Inflammatory macrophage (primary cell): ENCODE measurements at places on chromosomes 1 and 21.

DNA sequence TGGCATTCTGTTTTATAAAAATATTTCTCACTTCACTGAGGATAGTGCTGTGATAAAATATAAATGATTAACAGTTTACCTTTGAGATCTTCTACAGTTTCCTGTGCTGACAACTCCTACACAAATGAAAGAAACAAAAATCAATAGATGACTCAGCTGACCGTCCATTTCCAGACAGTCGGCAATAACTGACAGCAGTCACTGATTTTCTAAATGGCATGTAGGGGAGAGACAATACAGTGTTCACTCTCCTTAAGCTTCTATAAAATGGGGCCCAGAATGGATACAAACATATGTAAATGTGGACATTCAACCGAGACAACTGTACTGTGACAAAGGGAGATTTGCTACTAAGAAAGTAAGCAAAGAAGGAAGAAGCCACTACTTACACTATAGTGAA, 34.3 kb downstream of the PCNX2 start:
- no peak for DNase-seq

GRCh38 chr1:187629075-187629474, 800.3 kb downstream of the PLA2G4A start:
- no peak for DNase-seq

DNA sequence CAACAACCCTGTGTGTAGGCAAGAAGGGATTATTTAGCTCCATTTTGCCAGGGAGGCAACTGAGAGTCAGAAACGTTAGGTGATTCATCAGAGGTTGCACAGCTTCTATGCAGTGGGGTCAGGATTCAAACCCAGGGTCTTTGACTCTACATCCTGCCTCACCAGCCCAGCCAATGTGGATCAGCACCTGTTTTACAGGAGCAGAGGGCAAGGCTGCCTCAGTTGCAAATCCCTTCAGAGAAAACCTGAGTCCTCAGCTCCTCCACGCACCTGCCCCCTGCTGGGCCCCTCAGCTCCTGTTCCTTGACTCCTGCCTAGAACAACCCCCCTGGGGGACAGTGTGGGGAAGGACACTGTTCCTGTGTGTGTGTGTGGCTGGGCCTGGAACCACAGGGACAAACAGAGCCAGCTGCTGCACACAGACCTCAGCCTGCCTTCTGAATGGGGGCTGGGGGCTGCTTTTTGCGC, 61.6 kb downstream of the LRRN2 start:
- no peak for DNase-seq

DNA sequence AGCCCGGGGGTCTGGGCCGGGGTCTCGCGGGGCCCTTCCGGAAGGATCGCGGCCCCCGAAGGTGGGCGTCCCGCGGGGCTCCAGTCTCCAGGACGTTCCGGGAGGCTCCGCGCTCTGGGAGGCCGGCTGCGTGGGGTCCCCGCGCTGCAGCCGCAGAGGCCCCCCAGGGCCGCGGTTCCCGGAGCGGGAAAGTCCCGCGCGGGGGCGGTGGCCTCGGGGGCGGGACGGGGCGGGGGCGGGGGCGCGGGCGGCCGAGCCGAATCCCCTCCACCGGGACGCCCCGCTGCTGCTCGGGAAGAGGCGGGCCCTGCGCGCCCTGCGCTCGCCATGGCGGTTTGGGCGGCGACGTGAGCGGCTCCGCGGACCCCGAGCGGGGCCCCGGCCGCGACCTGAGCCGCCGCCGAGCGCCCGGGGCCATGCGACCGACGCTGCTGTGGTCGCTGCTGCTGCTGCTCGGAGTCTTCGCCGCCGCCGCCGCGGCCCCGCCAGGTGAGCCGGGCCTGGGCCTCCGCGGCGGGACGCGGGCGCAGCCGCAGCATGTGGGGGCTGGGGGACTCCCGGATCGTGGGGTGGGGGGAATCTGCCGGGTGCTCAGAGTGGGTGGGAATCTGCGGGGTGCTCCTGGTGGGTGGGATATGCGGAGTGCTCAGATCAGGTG, at the start of gene IFNGR2:
IFNGR2 (plus strand) TSS at position 286 of the 658 bp plus-strand sequence; CDS start at position 417, 131 bp downstream.
- DNase-seq: peak; percentile 61

DNA sequence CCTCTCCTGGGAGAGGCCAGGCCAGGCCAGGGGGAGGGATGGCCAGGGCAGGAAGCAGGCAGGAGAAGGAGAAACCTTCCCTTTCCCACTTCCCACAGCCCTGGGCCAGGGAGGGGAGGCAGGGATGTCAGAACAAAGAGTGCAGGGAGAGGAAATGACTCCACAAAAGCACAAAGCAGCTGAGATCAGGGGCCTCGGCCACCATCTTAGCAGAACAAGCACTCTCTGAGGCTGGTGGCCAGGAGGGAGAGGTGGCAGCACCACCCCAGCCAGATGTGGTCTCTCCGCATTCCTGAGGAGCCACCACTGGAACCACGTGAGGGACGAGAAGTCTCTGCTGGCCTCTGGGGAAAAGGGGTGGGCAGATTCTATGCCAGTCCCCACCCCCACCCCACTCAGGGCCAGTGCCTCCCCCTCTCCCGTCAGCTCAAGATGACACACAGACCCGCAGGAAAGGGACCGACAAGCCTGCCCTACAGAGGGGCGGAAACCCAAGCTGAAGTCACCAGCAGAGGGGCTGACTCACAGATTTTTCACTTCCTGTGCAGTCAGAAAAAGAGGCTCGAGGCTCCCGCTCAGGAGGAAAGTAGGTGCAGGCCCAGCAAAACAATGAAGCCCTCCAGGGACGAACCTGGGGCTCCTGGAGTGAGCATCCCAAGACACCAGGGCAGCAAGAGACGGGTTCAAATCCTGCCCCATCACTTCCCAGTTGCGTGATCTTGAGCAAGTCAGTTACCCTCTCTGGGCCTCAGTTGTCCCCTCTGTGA, 24.1 kb upstream of the ALDH4A1 start:
- DNase-seq: peak; percentile 93

DNA sequence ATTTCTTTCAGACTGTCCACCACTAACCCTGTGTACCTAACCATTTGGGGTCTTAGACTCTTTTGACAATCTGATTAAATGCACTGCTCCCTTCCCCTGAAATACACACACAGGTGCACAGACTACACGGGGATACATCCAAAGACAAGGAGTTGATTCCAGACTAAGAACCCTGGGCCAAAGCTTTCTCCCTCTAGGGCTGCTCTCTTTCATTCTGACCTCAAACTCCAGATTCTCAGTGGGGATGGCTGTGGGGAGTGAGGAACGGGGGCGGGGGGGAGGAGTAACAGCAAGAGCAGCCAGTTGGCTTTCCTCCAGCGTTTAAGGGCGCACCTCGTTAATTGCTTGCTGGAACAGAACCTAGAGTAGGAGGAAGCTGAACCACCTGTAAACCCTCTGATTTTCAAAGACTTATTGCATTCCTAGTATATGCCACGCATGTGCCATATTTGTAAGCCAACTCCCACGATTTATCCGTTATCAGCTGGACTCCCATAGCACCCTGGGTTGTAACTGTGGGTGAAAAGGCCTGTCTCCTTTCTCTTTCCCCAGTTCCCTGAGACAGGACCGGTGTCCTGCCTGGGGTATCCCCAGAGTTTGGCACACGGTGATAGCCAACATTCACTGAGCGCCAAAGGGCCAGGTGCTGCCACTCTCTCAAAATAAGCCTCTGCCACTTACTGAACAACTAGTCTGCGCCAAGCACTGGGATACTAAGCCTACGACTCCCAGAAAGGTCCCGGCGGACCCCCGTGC, 920 bp downstream of the MTHFR start:
- DNase-seq: peak; percentile 17

- DNase-seq: no peak
Observed at GRCh38 chr1:210377731-210378333, 49.1 kb downstream of the HHAT start.

- peak; percentile 43 for DNase-seq
Observed at GRCh38 chr1:202216691-202217090, 23.1 kb downstream of the LGR6 start.

DNA sequence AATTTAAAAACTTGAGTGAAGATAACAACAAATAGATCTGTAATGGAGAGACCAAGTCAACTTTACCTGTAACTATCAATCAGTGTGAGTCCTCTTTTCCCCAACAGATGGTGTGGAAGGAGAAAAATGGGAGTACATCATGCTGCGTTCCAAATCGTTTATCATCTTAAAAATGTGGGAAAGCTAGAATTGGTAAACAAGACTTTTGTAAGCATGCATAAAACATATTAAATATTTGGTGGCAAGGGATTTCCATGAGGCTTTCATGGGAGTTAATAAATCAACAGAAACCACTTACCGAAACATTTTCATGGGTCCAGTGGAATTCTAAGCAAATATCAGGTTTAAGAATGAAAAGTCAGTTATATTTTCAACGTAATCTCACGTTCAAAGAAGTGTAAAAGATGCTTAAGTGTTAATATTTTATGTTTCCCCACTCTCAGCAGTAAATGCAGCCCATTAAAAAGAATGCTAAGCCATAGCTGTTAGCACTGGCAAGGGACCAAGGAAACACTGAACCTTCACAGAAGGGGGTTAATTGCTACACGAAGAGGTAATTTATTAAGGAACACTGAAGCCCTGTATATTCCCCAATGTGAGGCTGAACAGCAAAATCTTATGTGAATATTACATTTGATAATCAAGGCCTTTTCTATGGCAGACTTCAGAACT, 117.0 kb downstream of the ZC3H11B start:
- no peak for DNase-seq

DNA sequence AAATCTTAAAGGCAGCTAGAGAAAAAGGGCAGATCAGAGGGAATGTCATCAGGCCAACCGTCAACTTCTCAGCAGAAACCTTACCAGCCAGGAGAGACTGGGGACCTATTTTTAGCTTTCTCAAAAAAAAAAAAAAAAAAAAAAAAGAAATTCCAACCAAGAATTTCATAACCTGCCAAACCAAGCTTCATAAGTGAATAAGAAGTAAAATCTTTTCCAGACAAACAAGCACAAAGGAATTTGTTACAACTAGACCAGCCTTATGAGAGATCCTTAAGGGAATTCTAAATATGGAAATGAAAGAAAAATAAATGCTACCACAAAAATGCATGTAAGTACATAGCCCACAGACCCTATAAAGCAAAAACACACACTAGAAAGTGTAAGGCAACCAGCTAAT, 267.7 kb downstream of the AKT3 start:
- DNase-seq: no peak

DNA sequence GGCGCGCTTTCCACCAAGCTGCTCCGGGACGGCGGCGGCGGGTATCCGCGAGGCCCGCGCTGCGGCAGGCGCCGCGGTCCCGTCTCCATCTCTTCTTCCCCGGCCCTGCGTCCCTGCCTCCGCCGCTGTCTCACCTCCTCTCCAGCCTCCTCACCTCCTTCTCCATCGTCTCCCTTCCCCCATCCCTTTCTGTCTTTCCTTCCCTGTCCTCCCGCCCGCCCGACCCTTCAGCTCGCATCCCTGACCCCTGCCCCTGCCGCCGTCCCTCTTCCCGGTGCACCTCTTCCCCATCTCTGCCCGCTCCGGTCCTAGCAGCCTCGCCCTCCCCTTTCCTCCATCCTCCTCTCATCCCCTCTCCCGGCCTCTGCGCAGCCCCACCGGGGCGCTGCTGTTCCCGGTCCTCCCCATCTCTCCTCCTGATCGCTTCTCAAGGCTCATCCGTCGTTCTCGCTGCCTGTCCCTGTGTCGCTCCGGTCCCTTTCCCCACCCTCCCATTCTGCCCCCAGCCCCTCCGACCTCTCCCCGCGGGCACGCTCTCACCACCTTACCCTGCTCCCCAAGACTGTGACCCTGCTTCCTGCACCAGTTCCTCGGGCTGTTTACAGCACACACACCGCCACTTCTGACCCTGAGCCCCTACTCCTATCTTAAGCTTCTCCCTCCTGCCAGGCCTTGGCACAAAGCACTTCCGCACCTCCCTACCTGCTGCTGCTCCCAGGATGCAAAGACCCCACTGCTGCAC, 760 bp upstream of the NPHP4 start:
- no peak for DNase-seq

- no peak for DNase-seq
Observed at GRCh38 chr1:87963556-87963955, 634.9 kb downstream of the LMO4 start.

- DNase-seq: no peak
Observed at GRCh38 chr1:212977781-212978645, 27.7 kb downstream of the VASH2 start.

- DNase-seq: no peak
Observed at GRCh38 chr1:189312499-189312898, 1165.2 kb downstream of the BRINP3 start.

DNA sequence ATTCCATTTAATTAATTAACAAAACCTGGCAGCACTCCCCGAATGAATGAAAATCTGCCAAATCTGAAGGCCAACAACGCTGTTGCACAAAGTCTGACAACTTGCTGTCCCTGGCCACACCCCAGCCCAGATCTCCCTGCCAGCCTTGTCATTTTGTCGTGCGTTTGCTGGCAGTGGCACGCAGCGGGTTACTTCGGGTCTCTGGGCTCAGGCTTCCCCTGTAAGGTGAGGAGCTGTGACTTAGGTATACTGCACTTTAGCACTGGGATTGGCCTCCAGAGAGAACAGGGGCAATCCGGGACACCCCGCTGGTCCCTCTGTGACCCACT, 34.3 kb upstream of the SIM2 start:
- no peak for DNase-seq

GRCh38 chr1:81847063-81847462, 46.3 kb downstream of the ADGRL2 start:
- no peak for DNase-seq

DNA sequence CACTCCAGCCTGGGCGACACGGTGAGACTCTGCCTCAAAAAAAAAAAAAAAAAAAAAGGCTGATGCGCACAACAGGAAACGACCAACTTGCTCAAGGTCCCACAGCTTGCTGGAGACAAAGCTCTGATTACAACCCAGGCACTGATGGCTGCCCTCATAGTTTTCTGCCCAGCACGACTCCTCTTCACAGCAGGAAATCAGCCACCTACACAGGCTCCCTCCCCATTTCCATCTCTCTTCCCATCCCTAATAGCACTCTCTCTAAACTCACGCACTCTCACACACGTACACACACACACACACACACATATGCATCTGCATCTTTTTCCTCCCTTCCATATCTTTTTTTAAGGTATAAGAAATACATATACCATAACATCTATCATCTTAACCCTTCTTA, 153.5 kb upstream of the SOD1 start:
- DNase-seq: no peak

DNA sequence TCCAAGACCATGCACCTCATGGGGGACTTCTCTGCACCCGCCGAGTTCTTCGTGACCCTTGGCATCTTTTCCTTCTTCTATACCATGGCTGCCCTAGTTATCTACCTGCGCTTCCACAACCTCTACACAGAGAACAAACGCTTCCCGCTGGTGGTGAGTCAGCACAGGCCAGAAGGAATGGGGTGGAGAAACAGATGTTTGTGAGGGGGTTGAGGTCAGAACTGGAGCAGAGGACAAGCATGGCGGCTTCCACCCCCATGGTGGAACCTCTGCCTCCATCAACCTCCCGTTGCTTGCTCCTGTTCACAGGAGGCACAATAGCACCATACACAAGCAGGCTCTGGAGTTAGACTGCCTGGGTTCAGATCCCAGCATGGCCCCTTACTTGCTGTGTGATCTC, 6.9 kb upstream of the ATXN7L2 start:
- DNase-seq: no peak

GRCh38 chr1:91065337-91065736, 43.5 kb upstream of the ZNF644 start:
- DNase-seq: no peak
